ENCODE measurements at places on chromosomes 1 and 21. TPM values are rescaled to one million over a fixed set of nuclear protein-coding genes. Genes with fewer than 3 reads are reported as not detected.

DNA sequence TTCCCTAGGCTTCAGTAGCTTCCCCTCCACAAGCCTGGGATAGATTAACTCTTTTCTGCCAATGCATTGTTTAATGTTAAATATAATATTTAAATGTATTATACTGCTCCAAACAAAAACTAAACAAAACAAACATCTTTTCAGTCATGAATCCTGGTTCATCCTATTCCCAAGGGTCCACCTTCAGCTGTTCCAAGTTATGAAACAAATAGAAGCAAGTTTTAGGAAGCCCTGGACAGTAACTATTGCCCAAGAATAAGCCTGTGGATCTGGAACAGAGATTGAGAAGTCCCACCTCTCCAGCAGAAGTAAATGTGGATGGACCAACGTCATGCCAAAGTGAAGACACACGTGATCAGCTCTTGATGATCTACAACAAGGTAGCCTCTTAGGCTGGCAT is 408.1 kb downstream of the SETD4 start:
- no peaks in the 10 kb centered on the region for H3K27me3 ChIP-seq
- H3K4me1 ChIP-seq = no peaks in the 10 kb centered on the region
- no peak for DNase-seq
- no peak overlapping the region for H3K4me3 ChIP-seq
- no peak overlapping the region for H3K27ac ChIP-seq

The ACTL8 gene
- not detected for total RNA-seq

DNA sequence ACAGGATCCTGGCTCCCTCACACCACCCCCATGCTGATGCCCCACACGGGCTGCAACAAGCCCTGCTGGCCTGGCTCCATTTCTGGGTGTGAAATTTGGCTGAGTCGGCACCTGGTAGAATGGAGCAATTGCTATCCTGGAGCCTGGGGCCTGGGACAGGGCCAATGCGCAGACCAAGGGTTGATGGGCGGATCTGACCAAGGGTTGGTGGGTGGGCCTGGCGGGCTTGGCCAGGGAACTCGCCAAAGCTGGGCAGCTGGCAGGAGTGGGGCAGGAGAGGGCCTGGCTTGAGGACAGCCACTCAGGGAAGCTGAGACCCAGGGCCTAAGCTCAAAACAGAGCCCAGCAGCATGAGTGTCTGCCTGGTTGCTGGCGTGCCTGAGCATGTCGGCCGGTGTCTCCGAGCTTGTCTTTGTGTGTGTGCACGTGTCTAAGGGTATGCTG is 70.9 kb upstream of the POU3F1 start:
- H3K27me3 ChIP-seq = no peaks in the 10 kb centered on the region
- DNase-seq = peak; percentile 33
- no peak overlapping the region for H3K4me3 ChIP-seq
- H3K4me1 ChIP-seq = no peaks in the 10 kb centered on the region
- H3K36me3 ChIP-seq = no peaks in the 10 kb centered on the region

The EXTL1 gene
- total RNA-seq = not detected

DNA sequence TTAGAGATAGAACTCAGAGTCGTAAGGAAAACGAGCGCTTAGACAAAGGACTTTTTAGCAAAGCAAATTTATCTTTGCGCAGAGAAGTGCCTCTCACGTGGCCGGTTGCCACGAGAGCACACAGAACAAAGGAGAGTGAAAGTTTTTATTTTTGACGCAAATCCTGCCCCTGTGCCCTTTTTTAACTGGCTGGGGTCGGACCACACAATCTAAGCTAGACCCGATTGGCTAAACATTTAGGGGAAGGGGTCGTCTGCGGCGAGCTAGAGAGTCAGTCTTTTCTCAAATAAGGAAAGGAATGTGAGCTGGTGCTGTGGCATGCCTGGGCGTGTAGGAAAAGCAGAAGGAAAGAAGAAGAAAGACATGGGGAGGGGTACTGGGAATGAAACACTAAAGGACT is 2.4 kb downstream of the KRTAP10-2 start:
- no peaks in the 10 kb centered on the region for H3K4me1 ChIP-seq
- H3K27me3 ChIP-seq = no peaks in the 10 kb centered on the region
- no peaks in the 10 kb centered on the region for H3K36me3 ChIP-seq
- no peak overlapping the region for H3K27ac ChIP-seq
- no peak overlapping the region for H3K4me3 ChIP-seq

DNA sequence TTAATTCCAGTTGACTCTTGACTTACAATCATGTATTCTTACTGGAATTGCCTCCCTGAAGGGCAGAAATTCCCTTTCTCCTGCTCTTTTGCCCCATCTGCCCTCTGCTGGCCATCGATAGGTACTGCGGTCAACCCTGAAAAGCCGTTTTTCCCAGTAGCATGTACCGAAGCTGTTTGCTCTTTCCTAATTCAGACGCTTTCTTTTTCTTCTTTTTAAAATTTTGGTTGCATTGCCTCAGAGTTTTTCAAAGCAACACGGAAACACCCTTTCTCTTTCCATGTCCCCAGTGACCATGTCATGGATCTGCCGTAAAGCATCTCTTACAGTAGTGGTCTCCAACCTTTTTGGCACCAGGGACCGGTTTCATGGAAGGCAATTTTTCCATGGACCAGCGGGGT is 164.2 kb upstream of the C1orf21 start:
- peak; percentile 52 for DNase-seq
- no peaks in the 10 kb centered on the region for H3K27me3 ChIP-seq
- H3K27ac ChIP-seq = no peak overlapping the region
- H3K4me1 ChIP-seq = peaks cover 3% of the 10 kb centered on the region

The GPR52 gene
- total RNA-seq = 17.3 TPM

DNA sequence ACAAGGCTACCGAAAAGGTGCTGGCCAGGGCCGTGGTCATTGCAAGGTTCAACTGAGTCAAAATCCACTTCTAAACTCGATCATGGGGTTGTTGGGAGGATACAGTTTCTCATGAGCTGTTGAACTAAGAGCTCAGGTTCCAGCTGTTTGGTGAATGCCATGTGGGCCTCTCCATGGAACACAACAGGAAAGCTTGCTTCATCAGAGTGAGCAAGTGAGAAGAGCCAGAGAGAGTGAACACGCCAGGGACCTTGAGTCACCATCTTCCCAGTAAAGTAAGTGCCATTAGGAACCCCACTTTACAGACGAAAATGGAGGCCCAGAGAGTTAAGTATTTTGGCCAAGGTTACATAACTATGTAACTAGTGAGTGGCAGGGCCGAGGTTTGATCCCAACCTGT is 475.1 kb upstream of the VAMP3 start:
- no peaks in the 10 kb centered on the region for H3K4me1 ChIP-seq
- DNase-seq = no peak
- H3K27me3 ChIP-seq = no peaks in the 10 kb centered on the region
- H3K27ac ChIP-seq = no peak overlapping the region
- H3K4me3 ChIP-seq = no peak overlapping the region

GRCh38 chr1:56188221-56188620 is 391.1 kb downstream of the PLPP3 start:
- no peak overlapping the region for H3K27ac ChIP-seq
- no peak for DNase-seq
- no peaks in the 10 kb centered on the region for H3K4me1 ChIP-seq
- H3K4me3 ChIP-seq = no peak overlapping the region
- H3K36me3 ChIP-seq = no peaks in the 10 kb centered on the region
- H3K27me3 ChIP-seq = no peaks in the 10 kb centered on the region

The SLC35F3 gene
- total RNA-seq = not detected

GRCh38 chr1:22738069-22738435 is 27.4 kb downstream of the EPHB2 start:
- no peak overlapping the region for H3K27ac ChIP-seq
- no peak overlapping the region for H3K4me3 ChIP-seq
- no peaks in the 10 kb centered on the region for H3K4me1 ChIP-seq
- no peaks in the 10 kb centered on the region for H3K27me3 ChIP-seq
- no peak for DNase-seq

DNA sequence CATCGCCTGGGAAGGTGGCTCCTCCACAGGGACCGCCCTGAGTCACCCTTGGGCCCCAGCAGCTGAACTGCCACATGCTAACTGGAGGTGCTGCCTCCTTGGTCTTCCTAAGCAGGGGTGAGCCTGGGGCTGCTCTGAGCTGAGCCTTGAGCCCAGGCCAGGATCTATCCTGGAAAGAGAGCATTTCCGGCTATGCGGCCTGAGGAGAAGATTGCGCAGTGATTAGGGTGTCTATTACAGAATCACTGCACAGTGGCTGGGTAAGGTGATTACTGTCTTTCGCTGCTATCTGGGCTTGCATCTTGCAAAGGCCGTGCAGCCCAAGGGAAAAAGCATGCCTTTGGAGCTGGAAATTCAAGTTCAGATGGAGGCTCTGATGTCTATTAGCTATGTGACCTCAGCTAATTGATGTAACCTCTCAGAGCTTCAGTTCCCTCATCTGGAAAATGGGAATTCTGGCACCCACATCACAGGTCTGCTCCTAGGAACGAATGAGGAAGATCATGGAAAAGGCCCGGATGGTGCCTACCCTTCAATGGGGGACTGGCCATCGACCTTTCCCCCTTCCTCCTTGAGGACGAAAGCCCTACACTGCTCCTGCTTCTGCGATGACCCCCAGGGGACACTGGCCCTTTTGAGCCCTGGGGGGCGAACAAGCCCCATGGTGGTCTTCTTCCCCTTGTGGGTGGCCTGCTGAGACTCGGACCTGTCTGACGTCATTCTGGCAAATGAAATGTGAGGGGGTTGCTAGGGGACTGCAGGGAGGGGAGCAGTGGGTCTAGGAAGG is 38.0 kb downstream of the GPR161 start:
- no peak overlapping the region for H3K27ac ChIP-seq
- DNase-seq = no peak
- no peak overlapping the region for H3K4me3 ChIP-seq

The MYOG gene
- total RNA-seq = not detected

The ADAMTSL4 gene
- 28.9 TPM for total RNA-seq

DNA sequence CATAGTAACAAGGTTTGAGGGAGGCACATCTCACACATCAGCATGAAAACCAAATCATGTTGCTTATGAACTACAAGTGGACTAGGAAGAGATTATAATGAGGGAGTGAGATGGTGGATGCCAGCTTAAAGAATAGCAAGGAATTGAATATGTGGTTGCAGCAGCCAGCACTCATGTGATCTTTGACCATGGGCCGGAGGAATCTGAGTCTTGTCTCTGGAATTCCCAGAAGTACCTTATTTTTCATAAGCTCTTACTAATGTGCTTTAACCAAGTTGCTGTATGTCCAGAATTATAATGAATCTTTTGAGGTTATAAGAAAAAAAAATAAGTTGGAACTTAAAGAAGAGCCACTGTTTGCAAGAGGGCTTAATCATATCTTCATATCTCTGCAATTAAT is 97.0 kb downstream of the DISP1 start:
- DNase-seq = no peak
- no peaks in the 10 kb centered on the region for H3K4me1 ChIP-seq
- no peak overlapping the region for H3K4me3 ChIP-seq
- H3K36me3 ChIP-seq = no peaks in the 10 kb centered on the region

The INTS7 gene
- total RNA-seq = 7.7 TPM

The EPB41 gene
- total RNA-seq = 125 TPM

The MEX3A gene
- not detected for total RNA-seq

DNA sequence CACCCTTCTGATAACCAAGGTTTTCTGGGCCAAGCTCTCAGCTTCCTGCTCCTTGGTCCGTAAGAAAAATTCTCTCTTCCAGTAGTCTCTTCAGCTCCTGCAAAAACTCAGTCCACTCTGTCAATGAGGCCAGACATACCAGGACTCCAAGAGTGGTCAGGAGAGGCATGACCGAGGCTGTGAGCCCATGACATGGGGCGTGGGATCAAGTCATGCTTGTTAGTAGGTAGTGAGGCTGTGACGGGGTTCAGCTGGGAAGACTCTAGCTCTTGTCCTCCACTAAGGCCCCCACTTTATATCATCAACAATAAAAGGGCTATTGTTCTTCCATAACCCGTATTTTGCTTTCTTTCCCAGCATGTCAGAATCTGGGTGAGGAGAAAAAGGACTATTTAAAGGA is 10.1 kb upstream of the HCRTR1 start:
- H3K36me3 ChIP-seq = no peaks in the 10 kb centered on the region
- DNase-seq = no peak
- no peaks in the 10 kb centered on the region for H3K27me3 ChIP-seq
- no peak overlapping the region for H3K27ac ChIP-seq

- H3K36me3 ChIP-seq = no peaks in the 10 kb centered on the region
- H3K27ac ChIP-seq = no peak overlapping the region
- H3K4me3 ChIP-seq = no peak overlapping the region
- H3K4me1 ChIP-seq = no peaks in the 10 kb centered on the region
- DNase-seq = peak; percentile 38
Observed at GRCh38 chr1:21762022-21762404, 20.9 kb downstream of the USP48 start.

DNA sequence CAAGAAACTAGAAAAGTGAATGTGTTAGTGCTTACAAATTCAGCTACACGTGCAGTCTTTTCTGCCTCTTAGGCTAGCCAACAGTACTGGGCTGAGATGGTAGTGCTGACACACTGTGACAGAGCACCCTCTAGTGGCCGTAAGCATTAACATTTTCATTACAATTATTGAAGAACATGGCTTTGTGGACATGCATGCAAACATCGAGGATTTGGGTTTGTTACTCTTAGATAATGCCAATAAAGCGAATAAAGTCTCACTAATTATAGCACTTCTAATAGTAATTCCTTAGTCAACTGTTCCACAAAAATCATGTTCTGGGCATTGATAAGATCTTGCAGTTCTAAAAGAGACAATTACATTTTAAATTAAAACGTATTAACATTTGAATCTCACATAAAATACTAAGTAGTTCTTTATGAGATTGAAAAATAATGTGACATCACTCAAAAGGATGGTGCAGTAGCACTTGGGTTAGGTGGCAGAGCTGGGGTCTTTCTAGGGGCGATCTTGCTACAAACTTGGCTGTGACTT is 47.1 kb downstream of the MYSM1 start:
- H3K36me3 ChIP-seq = no peaks in the 10 kb centered on the region
- H3K4me3 ChIP-seq = no peak overlapping the region
- DNase-seq = peak; percentile 73
- no peaks in the 10 kb centered on the region for H3K27me3 ChIP-seq
- no peak overlapping the region for H3K27ac ChIP-seq

The S100A9 gene
- total RNA-seq = 10.2 TPM

The COL8A2 gene
- total RNA-seq = 1.1 TPM

The KMO gene
- not detected for total RNA-seq

The BEND5 gene
- total RNA-seq = 1.6 TPM

- H3K27ac ChIP-seq = peak overlapping the region; percentile 52
- no peak for DNase-seq
- H3K4me3 ChIP-seq = peak overlapping the region; percentile 68
- H3K36me3 ChIP-seq = no peaks in the 10 kb centered on the region
- peaks cover 8% of the 10 kb centered on the region for H3K27me3 ChIP-seq
- H3K4me1 ChIP-seq = peaks cover 9% of the 10 kb centered on the region
Observed at GRCh38 chr1:29237129-29237821, 953 bp downstream of the PTPRU start.

- H3K27ac ChIP-seq = no peak overlapping the region
- H3K36me3 ChIP-seq = no peaks in the 10 kb centered on the region
- no peaks in the 10 kb centered on the region for H3K27me3 ChIP-seq
- H3K4me1 ChIP-seq = no peaks in the 10 kb centered on the region
Observed at GRCh38 chr21:41695513-41695912, 71.3 kb downstream of the RIPK4 start.

- DNase-seq = no peak
- no peak overlapping the region for H3K4me3 ChIP-seq
- no peak overlapping the region for H3K27ac ChIP-seq
- peaks cover 92% of the 10 kb centered on the region for H3K36me3 ChIP-seq
- no peaks in the 10 kb centered on the region for H3K27me3 ChIP-seq
Observed at GRCh38 chr21:33254766-33255165, 11.4 kb upstream of the IL10RB start.

The C1orf185 gene
- not detected for total RNA-seq

The RAP1GAP gene
- 65.3 TPM for total RNA-seq

The LCE1F gene
- not detected for total RNA-seq

The FALEC gene
- not detected for total RNA-seq

- no peaks in the 10 kb centered on the region for H3K27me3 ChIP-seq
- peak; percentile 43 for DNase-seq
- H3K4me1 ChIP-seq = peaks cover 8% of the 10 kb centered on the region
- H3K27ac ChIP-seq = no peak overlapping the region
- no peak overlapping the region for H3K4me3 ChIP-seq
- H3K36me3 ChIP-seq = no peaks in the 10 kb centered on the region
Observed at GRCh38 chr1:10507111-10507879, 32.5 kb downstream of the PEX14 start.
